ENCODE measurements at places on chromosomes 12 and 14.

GRCh38 chr12:57837864-57838562 lies 8.5 kb downstream of the CTDSP2 start:
- H3K4me1 ChIP-seq = peaks cover 100% of the 10 kb centered on the region
- no peak for DNase-seq
- no peaks in the 10 kb centered on the region for H3K27me3 ChIP-seq

DNA sequence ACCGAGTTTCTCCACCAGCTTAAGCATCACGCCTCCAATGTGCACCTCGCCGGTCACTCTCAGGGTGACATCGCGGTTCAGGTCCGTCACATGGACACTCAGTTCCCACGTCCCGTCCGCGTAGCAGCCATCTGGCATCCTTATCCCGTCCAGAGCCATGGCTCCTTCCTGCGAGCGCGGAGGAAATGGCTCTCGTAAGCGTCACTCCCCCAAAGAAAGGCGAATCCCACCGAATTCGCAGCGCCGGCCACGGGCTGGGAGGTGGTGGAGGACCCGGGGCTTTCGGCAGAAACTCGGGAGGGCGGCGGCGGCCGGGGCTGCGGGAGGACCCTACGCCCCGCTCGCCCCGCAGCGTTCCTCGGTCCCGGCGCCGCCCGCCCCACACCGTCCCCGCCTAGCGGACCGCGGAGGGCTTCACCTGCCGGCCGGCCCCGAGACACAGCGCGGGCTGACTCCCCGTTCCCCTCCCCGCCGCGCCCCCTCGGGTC lies 396 bp downstream of the FERMT2 start:
- peak overlapping the region; percentile 99 for H3K27ac ChIP-seq
- no peaks in the 10 kb centered on the region for H3K27me3 ChIP-seq
- peak overlapping the region; percentile 96 for H3K4me3 ChIP-seq
- peaks cover 17% of the 10 kb centered on the region for H3K36me3 ChIP-seq
- peaks cover 18% of the 10 kb centered on the region for H3K4me1 ChIP-seq
- DNase-seq = peak; percentile 81

DNA sequence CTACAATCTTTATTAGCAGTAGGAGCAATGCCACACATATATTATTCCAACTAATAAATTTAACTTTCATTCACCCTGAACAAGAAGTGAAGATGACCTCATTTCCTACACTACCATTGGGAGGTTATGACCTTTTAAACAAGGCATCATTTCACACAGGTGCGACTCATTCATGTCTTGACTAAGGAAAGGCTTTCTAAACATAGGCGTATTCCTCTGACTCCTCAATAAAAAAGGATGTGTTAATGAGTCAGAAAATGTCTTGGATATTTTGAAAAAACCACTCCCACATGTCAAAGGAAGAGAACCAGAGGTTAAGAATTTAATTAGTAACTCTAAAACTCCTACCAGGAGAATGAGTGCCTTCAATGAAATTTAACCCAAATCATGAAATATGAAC lies 115.2 kb downstream of the PRICKLE1 start:
- no peak for DNase-seq
- H3K4me1 ChIP-seq = peaks cover 4% of the 10 kb centered on the region
- H3K36me3 ChIP-seq = peaks cover 12% of the 10 kb centered on the region
- H3K4me3 ChIP-seq = no peak overlapping the region

GRCh38 chr12:10241727-10242126 lies 29.1 kb downstream of the GABARAPL1 start:
- no peak overlapping the region for H3K27ac ChIP-seq
- no peaks in the 10 kb centered on the region for H3K4me1 ChIP-seq
- no peaks in the 10 kb centered on the region for H3K27me3 ChIP-seq
- H3K36me3 ChIP-seq = no peaks in the 10 kb centered on the region
- no peak for DNase-seq
- no peak overlapping the region for H3K4me3 ChIP-seq

DNA sequence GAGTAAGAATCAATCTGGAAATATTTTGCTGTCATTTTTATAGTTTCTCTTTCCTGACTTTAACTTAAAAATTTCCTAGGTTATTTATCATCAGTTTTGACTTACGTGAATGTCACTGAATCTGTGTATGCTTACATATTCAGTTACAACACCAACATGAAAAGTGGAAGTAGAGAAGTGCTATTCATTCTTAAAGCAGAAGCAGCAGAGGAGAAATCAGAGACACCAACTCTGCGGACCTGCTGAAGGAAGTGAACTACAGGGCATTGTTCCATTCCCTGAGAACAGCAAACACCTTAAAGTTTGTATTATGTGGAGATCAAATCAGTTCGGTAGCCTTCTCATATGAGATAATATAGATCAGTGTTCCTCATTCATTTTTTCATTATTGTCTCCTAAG lies 34.1 kb downstream of the RAD51B start:
- DNase-seq = no peak
- H3K36me3 ChIP-seq = no peaks in the 10 kb centered on the region
- H3K4me3 ChIP-seq = no peak overlapping the region
- no peaks in the 10 kb centered on the region for H3K4me1 ChIP-seq
- no peak overlapping the region for H3K27ac ChIP-seq
- no peaks in the 10 kb centered on the region for H3K27me3 ChIP-seq

- H3K36me3 ChIP-seq = no peaks in the 10 kb centered on the region
- no peaks in the 10 kb centered on the region for H3K4me1 ChIP-seq
- no peaks in the 10 kb centered on the region for H3K27me3 ChIP-seq
- no peak overlapping the region for H3K4me3 ChIP-seq
- H3K27ac ChIP-seq = no peak overlapping the region
These were observed 2.6 kb downstream of the LIN7A start for GRCh38 chr12:80935111-80935510.

GRCh38 chr14:92266216-92266615 lies 56.7 kb upstream of the SLC24A4 start:
- no peak overlapping the region for H3K27ac ChIP-seq
- no peaks in the 10 kb centered on the region for H3K36me3 ChIP-seq
- no peak for DNase-seq
- H3K4me1 ChIP-seq = no peaks in the 10 kb centered on the region

- no peak overlapping the region for H3K27ac ChIP-seq
- no peaks in the 10 kb centered on the region for H3K27me3 ChIP-seq
- H3K36me3 ChIP-seq = no peaks in the 10 kb centered on the region
- no peak for DNase-seq
- H3K4me3 ChIP-seq = no peak overlapping the region
- H3K4me1 ChIP-seq = no peaks in the 10 kb centered on the region
These were observed 16.3 kb downstream of the ST8SIA1 start for GRCh38 chr12:22318108-22318737.

GRCh38 chr14:25484906-25485305 lies 435.0 kb upstream of the STXBP6 start:
- H3K4me3 ChIP-seq = no peak overlapping the region
- H3K27ac ChIP-seq = no peak overlapping the region
- no peak for DNase-seq
- H3K36me3 ChIP-seq = no peaks in the 10 kb centered on the region

DNA sequence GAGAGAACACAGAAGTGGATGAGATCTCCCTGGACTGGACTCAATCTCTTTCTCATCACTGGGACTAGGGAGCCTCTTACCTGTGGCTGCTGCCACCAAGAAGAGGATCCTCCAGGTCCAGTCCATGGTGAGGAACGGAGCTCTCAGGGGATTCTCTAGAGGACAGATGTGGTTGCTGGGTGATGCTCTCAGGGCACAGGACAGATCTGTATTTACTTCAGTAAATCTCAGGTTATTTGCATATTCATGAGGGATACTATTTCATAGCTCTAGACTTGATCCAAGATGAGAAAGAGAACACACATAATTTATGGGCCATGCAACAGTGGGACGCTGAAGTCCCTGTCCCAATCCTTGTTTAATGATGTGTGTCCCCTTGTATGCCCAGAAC lies 460.5 kb downstream of the TMEM121 start:
- H3K4me1 ChIP-seq = no peaks in the 10 kb centered on the region
- DNase-seq = no peak
- H3K4me3 ChIP-seq = no peak overlapping the region
- no peak overlapping the region for H3K27ac ChIP-seq

DNA sequence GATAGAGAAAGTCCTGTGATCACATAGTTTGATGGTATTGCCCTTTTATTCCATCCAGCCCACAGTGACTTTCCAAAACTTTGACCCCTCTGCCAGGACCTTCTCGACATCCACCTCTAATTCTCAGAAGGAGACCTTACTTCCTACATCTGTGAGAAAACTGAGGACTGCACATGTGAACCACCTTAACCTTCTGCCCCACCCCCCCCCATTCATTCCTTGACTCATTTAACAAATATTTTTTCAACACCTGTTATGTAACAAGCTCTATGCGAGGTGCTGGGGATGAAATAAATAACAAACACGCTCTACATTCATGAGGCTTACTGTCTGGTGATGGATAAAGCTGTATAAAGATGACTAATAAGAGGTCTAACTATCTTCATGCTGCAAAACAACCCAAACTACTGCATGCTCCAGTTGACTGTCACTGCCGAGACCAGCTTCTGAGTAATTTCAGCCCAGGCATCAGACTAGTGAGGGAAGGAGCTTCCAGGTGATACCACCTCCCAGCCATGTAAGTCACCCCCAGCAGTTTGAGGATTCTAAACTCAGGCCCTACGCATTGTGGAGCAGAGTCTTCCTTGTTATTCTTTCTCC lies 1.9 kb upstream of the HAL start:
- H3K4me3 ChIP-seq = no peak overlapping the region
- peaks cover 34% of the 10 kb centered on the region for H3K36me3 ChIP-seq
- no peaks in the 10 kb centered on the region for H3K27me3 ChIP-seq
- H3K4me1 ChIP-seq = no peaks in the 10 kb centered on the region
- H3K27ac ChIP-seq = no peak overlapping the region

- DNase-seq = no peak
- peaks cover 42% of the 10 kb centered on the region for H3K4me1 ChIP-seq
- H3K4me3 ChIP-seq = no peak overlapping the region
- H3K27me3 ChIP-seq = no peaks in the 10 kb centered on the region
- H3K36me3 ChIP-seq = no peaks in the 10 kb centered on the region
These were observed 98.1 kb downstream of the MED13L start for GRCh38 chr12:116179384-116179783.

DNA sequence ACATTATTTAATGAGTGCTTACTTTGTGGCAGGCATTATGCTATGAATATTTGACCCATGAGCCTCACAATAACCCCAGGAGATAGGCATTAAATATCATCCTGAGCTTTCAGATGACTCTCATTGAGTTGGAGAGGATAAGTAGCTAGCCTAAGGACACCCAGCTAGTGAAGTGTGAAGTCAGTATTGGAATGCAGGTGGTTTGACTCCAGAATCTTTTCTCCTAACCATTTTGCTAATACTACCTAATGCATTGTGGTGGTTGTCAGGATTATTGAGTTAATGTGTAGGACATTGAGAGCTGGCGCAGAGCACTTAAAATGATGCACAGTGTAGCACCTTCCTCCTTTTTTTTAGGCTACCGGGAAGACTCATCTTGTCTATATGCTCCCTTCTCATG lies 3.8 kb upstream of the CDKL1 start:
- H3K36me3 ChIP-seq = no peaks in the 10 kb centered on the region
- H3K4me3 ChIP-seq = no peak overlapping the region
- no peak for DNase-seq
- H3K27ac ChIP-seq = no peak overlapping the region
- peaks cover 5% of the 10 kb centered on the region for H3K4me1 ChIP-seq
- H3K27me3 ChIP-seq = no peaks in the 10 kb centered on the region
